Fibroblast of skin of scalp (primary cell): ENCODE measurements at places on chromosomes 1 and 21.

DNA sequence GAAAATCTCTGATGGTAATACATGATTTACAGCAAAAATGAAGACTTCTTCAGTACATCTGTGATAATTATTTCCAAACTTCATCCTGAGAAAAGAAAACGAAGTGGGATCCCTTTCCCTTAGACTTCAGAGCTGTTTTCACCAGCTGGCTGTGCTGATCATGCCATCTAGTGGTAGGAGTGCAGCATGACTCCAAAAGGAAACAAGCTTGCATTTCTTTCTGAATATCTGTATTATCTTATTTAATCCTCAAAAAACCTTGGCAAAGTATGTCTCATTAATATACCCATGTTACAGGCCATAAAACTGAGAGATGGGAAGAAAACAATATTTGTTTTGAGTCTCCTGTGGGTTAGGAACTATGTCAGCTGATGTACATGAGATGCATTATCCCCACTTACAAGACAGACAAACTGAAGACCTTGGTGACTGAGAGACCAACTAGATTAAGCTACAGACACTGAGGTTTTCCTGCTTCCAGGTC lies 9.8 kb upstream of the GJA8 start:
- peak; percentile 60 for DNase-seq

- no peak for DNase-seq
These were observed 86.1 kb downstream of the TGFBR3 start for GRCh38 chr1:91799863-91800262.

- peak; percentile 12 for DNase-seq
These were observed 6.2 kb upstream of the ANKRD65 start for GRCh38 chr1:1427106-1427819.

DNA sequence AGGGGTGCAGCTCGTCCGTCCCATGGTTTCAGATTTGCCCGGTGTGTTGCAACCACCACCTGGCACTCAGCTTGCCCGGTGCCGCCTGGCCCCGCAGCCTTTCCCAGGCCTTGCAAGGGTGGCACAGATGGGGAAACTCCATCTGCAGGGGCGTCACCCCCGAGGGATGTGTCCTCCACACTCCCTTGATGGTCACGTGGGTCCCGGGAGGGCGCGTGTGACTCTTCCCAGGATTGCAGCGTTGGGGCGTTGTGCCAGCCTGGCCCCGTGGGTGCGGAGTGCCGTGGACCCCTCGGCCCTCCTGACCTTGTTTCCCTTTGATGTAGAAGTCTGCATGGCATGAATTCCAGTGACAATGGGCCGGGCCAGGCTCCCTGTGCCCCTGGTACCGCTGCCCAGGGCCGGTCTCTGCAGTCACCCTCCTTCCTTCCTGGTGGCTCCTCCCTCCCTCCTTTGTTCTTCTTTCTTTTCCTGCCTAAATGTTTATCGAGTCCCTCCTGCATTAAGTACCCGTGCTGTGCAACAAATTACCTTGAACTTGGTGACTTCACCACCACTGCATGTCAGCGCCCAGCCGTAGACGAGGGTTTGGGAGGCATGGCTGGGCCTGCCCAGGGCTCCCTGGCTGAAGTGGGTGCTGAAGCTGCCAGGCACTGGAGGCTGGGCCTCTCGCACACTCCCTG lies 22.9 kb downstream of the RRP1 start:
- no peak for DNase-seq

DNA sequence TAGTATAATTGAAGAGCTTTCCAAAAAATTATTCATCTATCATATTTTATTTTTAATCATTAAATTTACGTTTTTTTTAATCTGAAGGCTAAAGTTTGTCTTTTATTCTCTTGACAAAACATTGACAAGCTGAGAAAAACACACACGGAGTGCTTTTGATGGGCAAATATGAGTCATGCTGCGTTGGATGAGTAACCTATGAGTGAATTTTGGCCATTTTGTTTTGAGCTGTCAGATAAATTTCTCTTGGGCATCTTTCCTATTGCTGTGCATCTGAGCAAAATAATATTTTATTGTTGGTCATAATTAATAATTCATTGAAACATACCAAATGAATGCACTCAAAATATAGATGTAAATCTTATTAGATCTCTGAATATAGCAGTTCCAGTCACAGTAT lies 1144.1 kb upstream of the ADGRL2 start:
- DNase-seq = no peak

GRCh38 chr1:36755303-36756230 lies 272.9 kb upstream of the CSF3R start:
- no peak for DNase-seq

DNA sequence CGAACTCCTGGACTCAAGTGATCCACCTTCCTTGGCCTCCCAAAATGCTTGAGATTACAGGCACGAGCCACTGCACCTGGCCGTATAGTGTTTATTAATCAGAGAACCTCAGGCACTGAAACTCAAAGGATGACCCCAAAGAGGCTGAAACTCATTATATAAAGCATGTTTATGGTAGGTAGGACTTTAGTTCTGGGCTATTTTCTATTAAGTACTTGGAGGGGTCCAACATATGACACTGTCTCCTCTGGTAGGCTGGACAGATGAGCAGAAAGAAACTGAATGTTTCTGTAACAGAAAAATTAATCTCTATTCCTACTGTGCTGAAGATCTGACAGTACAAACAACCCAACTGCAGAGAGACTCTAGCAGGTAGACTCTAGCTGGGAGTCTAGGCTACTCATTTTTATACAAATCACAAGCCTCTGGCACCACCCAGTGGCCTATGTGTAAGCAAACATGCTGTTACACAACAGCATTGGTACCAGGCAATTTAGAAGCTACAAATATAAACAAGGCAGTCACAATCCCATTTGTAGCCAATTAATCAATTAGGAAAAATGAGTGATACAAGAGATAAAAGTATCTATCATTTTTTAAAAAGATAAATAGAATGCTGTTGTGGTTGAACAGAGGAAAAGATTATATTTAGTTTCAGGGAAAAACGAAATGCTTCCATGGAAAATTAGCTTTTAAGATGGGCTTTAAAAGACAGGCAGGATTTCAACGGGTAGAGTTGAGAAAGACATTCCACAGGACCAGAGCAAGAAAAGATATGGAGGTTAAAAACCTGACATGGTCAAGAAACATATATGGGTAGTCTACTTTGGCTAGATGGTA lies 10.4 kb downstream of the DCAF8 start:
- peak; percentile 73 for DNase-seq

GRCh38 chr21:35925497-35925896 lies 134.8 kb downstream of the SETD4 start:
- DNase-seq = no peak

DNA sequence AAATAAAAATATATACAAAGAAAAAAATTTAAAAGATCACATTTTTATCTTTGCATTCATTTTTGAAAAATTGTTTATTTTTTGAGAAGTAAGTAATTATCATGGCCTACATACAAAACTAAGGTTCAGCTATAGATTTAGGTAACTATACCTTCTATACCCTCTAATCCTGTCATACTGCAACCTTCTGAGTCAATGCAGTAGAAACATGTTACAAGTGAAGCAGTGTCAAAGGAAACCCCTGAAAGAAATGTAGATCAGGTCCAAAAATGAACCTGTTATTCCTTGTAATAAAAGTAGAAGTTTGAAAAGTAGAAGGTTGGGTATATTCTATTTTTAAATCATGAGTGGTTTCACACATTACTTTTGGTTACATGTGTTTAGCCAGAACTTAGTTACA lies 51.3 kb downstream of the PTGS2 start:
- DNase-seq = no peak

DNA sequence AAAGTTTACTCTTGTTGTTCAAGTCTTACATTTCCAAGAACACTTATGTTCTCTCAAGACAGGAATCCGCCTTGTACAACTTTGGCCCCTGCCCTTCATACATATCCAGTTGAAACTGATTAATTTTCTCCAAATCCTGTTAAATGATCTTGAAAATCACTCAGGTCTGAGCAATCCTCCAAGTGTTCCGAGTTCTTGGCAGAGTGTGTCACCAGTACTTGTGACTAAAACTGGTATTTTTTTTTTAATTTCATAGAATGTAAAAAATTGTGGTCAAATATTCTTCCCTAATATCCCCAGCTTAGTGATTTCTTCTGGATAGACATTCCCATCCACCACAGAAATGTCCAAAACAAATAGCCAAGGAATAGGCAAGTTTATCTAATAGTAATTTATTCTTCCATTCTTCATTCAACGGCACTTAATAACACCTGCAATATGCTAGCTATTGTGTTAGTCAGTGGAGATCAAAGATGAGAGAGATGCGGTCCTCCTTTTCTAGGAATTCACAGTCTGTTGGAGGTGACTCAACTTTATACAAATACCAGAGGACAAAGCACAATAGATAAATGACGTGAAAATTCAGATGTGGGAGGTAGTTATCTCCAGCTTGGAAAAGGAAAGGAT lies 71.4 kb downstream of the DIRAS3 start:
- peak; percentile 82 for DNase-seq

- DNase-seq = no peak
These were observed 215.9 kb downstream of the TOMM20 start for GRCh38 chr1:234912548-234913277.

- peak; percentile 42 for DNase-seq
These were observed 95.5 kb downstream of the NEGR1 start for GRCh38 chr1:72186733-72187307.

DNA sequence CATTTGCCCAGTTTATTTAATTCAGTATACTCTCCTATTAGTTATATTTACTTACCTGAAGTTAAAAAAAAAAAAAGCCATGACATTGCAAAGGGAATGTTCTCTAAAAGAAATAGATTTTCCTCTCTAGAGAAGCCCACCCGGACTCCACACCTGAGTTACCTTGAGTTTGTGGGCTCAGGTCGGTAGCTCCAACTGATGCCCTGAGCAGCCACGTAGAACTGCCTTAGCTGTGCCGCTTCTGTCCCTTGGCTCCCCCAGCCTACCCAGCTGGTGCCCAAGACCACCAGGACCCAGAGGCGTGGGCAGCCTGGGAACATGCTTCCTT lies 250 bp downstream of the F5 start:
- DNase-seq = no peak

- DNase-seq = peak; percentile 67
These were observed 15.7 kb downstream of the MATN1 start for GRCh38 chr1:30707412-30708360.

DNA sequence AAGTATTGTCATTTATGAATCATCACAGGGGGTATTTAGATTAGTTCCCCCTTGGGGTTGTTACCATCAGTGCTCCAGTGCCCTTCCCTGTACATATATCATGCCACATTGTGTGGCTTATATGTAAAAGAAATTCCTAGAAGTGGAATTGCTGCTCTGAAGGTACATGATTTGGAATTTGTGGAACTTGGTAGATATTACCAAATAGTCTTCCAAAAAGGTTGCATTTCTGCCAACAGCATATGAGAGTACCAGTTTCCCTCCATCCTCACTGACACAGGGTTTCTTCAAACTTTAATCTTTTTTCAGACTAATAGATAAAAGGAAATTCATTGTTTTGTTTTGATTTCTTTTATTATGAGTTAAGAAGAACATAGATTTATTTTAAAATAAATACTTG lies 41.3 kb downstream of the AKNAD1 start:
- no peak for DNase-seq

- no peak for DNase-seq
These were observed at the start of gene ECE1 for GRCh38 chr1:21289700-21290545. Gene ECE1 (minus strand): TSS chr1:21290463. CDS start chr1:21290414, 49 bp downstream.

GRCh38 chr1:162200096-162200847 lies 130.8 kb downstream of the NOS1AP start:
- no peak for DNase-seq

GRCh38 chr1:6006882-6007281 lies 14.7 kb upstream of the NPHP4 start:
- DNase-seq = no peak

DNA sequence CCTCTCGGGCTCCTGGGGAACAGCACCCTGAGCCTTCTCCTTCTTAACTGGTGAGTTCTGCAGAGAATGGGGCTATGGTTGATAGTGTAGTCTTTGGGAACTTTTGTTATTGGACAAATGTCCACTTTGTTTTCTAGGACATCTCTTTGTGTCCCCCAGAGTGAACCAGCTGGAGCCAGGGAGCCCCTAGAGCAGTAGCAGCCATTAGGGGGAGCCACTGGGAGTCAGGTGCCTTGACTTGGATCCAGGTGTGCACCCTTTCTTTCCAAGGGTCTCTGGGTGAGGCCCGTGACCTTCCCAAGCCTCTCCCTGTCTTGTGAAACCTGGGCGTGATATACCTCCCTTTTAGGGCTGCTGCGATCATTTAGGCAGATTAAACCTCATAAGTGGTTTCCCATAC lies 36.9 kb downstream of the ABCG1 start:
- DNase-seq = no peak

GRCh38 chr1:186050360-186050759 lies 316.2 kb downstream of the HMCN1 start:
- peak; percentile 19 for DNase-seq

- no peak for DNase-seq
These were observed 23.4 kb upstream of the IRF2BP2 start for GRCh38 chr1:234633246-234634003.

- peak; percentile 70 for DNase-seq
These were observed 118.2 kb downstream of the RIPK4 start for GRCh38 chr21:41648591-41649031.

DNA sequence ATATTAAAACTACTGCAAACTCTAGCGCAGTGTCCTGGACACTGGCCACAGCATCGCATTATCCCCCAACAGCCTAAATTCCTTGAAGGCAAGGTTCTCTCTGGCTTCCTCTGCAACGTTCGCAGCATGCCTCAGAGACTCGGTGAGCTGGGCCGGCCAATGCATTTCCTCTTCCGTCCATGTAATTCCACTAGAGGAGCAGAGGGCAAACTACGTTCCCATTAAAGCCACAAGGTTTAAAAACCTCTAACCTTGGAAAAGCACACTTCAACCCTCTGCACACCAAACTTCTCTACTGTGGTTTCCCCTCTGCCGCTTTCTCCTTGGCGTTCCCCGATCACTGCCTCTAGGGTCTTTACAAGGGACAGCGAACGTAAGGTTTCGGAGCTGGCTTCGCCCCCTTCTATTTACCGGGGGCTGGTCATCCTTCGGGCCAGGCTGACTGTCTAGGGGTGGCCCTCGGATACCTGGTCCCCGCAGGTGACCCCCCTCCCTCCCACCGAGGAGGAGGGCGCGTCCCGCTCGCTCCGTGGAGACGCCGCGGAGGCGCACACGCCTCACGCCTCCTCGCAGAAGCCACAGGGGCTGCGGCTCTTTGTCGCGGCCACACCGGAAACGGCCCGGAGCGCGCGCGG lies 456 bp upstream of the SMYD2 start:
- DNase-seq = peak; percentile 42

GRCh38 chr1:29197590-29197924 lies 15.9 kb upstream of the SRSF4 start:
- peak; percentile 47 for DNase-seq

- DNase-seq = no peak
These were observed 20.7 kb downstream of the PEX14 start for GRCh38 chr1:10495475-10495817.

- peak; percentile 19 for DNase-seq
These were observed 1023.2 kb downstream of the KCNT2 start for GRCh38 chr1:195584870-195585624.

GRCh38 chr1:225998560-225999226 lies 450 bp downstream of the SDE2 start:
- DNase-seq = peak; percentile 25

GRCh38 chr1:181191494-181192040 lies 103.1 kb downstream of the IER5 start:
- no peak for DNase-seq
